EH (cell line): ENCODE measurements at places on chromosomes 2 and 18.

- no peak for DNase-seq
These were observed 21.6 kb downstream of the TRPM8 start for GRCh38 chr2:233938676-233939370.

GRCh38 chr2:30385327-30385726, 61.7 kb upstream of the LCLAT1 start:
- peak; percentile 68 for DNase-seq

DNA sequence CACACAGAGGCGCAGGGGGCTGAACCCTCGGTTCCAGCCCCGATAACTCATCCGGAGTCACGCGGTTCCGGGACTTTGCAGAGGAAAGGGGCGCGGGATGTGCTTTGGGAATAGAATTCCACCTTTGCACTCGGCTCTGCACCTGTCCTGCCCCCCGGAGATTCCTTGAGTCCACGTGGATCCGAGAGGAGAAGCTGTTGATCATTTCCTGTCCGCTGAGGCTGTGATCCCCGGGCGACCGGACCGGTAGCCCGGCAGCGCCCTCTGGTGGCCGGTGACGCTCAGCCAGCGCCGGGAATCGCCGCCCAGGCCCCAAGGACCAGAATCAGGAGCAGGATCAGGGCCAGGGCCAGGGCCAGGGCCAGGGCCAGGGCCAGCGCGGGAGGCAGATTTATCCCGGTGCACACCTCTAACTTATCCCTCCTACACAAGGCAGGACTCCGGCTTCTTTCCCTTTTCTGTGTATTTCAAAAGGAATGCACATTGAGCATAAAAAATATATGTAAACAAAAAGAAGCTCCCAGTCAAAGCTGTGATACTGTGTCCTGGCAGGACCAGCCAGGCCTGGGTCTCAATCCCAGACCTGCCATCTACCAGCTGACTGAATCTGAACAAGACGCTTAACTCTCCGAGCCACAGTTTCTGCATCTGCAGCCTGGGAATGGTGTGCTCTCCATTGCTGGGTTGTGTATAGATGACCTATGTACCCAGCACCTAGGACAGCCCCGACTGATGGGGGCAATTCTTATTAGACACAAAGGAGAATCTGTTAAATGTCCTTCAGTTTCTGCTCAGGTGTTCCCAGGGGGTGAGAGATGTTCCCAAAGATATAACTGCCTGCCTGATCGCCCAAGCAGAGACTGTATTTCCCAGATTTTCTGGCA, 8.5 kb upstream of the SPATA3 start:
- peak; percentile 70 for DNase-seq

- DNase-seq, result peak; percentile 12
These were observed 202.5 kb downstream of the CCDC102B start for GRCh38 chr18:69000366-69000765.

DNA sequence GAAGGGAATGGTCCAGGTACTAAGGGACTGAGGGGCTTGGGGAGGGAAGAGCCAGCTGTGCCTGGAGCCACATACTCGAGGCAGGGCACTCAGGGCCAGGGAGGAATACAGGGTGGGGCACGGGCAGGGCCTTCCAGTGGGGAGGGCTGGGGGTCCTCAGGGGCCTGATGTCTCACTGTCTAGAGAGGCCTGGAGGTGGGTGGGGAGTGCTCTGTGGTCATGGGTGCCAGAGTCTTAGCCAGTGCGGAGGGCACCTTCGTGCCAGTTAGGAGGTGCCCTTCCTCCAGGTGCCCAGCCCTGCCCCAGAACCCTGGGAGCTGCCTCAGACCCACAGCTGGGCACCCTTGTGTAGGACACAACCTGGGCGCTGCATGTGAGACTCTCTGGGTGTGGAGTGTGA, 81.2 kb downstream of the SMAD7 start:
- no peak for DNase-seq

GRCh38 chr2:128538396-128538795, 219.7 kb upstream of the HS6ST1 start:
- peak; percentile 44 for DNase-seq

DNA sequence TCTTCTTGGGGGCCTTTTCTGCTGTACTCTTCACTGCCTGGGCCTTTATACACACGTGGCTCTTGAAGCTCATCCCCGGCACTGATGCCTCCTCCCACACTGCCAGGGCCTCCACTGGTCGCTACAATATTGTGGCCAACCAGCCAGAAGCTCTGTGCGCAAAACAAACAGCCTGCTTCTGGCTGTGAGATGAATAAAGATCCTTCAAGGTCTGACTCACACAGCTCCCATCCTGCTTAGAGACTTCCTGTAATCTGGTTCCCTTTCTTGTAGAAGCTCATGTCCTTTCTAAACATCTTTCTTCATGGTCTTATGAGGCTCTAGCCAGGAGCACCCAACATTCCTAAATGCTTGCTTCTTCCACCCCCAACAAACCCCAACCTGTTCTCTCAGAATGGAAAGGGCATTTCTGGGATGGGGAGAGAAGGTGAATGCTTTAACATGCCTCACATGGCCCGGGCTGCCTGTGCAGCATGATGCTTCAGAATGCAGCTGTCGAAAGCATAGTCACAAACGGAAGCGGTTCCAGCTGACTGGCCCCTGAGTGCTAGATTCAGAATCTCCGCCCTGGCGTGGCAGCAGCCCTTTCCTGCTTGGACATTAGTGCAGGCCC, 24.6 kb downstream of the NRP2 start:
- peak; percentile 93 for DNase-seq

DNA sequence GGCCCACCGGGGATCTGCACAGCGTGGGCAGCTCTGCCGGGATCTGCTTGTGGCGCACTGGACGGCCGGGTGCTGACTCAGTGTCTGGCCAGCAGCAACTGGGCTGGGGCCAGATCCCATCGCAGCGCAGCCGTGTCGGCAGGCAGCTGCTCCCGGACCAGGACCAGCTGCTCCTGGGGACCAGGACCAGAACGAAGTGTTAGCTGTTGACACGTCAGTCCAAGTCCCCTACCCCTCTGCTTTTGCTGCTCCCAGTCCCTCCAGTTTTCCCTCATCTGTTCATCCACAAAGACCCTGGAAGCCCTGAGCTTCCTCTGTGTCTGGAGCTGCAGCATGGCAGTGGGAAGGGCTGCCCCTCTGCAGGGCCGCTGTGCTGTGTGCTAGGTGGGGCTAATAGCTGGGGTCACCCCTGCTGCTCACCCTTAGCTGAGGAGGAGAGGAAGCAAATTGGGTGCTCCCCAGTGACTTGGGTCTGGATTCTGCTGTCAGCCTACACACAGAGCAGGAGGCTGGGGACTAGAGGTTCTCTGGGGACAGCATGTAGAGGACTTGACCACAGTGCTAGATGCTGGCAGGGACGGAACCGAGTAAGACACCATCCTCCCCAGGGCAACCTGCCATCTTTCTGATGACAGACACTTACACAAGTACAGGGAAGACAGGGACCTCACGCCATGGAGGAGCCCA, 16.9 kb upstream of the KIF1A start:
- DNase-seq, result peak; percentile 53

DNA sequence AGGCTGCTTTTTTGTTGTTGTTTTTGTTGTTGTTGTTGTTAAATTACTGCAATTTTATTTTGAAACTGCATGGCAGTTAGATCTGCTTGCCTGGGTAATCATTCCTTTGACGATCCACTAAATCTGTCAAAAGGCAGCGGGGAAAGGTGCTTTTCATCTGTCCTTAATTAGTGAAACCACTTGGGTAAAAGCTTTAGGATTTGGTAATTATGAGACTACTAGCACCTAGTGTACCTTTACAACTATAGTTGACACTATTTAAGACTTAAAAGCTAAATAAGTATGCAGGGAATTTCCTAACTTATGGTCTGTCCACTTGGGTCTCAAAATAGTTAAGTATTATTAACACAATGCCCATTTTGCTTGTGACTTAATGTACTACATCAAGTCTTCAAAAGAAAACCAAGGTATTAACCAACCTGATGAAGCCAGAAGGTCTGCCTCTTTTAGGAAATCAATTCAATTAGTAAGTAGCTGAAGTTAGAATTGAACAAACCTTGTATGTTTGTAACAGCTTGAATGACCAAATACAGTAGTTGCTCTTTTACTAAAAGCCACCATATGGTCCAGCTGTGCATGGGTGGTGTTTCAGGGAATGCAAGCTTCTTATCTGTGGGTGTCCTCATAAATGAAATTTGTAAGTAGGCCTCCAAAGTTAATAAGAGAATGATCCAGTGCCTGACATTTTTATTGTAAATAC, 44.8 kb downstream of the NAB1 start:
- DNase-seq, result no peak

- no peak for DNase-seq
These were observed 125.9 kb upstream of the CYRIA start for GRCh38 chr2:16791496-16791895.

GRCh38 chr2:133949595-133949994, 304.3 kb upstream of the MGAT5 start:
- no peak for DNase-seq

DNA sequence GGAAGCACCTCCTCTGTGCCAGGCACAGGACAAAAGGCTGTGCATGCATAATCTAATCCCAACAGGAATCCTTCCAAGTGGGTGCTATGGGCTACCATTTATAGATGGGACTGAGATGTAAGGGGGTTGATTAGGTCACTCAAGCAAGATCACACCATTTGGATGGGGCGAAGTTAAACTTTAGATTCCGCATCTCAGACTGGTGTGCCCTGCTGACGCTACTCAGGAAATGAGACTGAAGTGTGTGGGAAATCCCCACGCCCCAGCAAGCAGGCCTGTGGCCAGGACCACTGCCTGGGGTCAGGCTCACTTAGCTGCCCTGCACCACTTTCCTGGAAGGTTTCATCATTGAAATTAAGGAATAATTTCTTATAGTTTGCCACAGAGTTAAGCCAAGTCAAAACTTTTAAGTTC, 70.5 kb upstream of the PPP1CB start:
- DNase-seq, result peak; percentile 54

DNA sequence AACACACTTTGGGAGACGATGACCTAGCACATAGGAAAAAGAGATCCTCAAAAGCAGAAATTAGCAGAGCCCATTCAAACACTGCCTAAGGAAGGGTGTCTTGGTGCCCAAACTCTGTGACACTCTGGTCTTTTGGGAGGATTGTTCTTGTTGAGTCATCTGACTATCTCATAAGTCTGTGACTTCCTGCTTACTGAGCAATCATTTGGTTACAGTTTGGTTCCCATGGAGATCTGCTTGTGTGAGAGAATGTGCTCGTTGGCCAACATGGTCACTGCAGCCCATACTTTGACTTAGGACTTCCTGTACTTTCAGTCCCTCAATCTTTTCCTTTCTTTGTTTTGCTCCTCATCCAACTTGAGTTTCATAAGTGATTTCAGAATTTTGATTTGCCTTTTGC, 602.9 kb downstream of the NYAP2 start:
- peak; percentile 93 for DNase-seq

- no peak for DNase-seq
These were observed 149.6 kb downstream of the TMEM18 start for GRCh38 chr2:527581-527980.

- DNase-seq, result no peak
These were observed 27.8 kb downstream of the GALNT14 start for GRCh38 chr2:31110431-31110830.

DNA sequence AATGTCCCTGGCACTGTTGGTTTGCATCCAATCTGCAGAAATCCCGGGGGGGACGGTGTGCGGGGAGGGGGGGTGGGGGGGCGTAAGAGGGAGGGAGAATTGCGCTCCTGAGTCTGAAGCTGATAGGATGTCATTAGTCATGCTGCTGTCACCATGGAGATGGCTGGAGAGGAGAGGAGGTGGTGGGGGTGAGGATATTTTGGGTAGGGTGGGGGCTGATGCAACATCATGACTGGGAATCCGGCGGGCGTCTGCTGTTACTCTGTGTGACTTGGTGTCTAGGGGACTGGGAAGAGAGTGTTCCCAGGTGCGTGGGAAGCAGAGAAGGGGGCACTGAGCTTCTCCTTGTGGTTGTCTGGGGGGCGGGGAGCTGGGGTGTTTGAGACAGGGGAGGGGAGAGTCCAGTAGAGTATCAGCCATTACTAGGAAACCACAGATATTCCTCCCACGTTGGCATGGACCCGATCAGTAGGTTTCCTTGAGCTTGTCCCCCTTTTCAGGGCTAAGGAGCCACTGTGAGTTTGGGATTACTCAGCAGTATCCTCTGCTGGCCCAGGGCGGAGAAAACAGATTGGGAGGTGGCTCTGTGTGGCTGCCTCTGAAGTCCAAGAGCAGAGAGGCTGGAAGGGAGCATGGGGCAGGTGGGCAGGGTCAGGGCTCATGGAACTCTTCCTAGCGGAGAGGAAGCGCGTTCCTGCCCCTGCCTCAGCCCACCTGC, 18.9 kb downstream of the TET3 start:
- peak; percentile 90 for DNase-seq

DNA sequence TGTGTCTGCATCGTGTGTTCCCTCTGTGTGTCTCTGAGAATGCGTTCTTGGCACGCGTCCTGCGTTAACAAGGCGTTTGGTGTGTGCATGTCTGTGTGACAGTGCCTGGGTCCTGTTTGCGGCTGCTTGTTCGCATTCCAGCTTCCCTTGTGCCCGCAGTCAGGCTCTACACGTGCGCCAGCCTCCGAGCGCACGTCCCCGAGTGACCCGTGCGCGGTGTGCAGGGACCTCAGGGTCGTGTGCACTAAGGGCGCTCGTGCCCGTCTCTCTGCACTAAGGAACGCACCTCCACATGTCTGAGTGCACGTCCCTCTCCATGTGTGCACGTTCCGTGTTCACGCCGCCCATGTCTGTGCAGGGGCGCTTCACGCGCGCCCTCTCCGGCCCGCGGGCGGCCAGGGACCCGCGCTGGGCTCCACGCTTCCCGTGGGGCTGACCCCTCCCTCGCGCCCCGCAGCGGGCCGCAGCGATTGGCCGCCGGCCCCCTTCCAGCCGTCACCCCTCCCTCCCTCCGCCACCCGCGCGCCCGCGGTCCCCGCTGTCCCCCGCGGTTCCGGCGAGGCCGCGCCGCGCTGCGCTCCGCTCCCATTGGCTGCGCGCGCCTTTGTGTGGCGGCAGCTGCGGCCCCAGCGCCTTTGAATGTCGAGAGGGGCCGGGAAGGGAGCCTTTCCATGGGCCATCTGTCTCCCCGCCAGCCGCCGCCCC, 229.4 kb downstream of the HAUS1 start:
- peak; percentile 7 for DNase-seq

- DNase-seq, result peak; percentile 87
These were observed 1.1 kb downstream of the EFHD1 start for GRCh38 chr2:232634206-232635150.

DNA sequence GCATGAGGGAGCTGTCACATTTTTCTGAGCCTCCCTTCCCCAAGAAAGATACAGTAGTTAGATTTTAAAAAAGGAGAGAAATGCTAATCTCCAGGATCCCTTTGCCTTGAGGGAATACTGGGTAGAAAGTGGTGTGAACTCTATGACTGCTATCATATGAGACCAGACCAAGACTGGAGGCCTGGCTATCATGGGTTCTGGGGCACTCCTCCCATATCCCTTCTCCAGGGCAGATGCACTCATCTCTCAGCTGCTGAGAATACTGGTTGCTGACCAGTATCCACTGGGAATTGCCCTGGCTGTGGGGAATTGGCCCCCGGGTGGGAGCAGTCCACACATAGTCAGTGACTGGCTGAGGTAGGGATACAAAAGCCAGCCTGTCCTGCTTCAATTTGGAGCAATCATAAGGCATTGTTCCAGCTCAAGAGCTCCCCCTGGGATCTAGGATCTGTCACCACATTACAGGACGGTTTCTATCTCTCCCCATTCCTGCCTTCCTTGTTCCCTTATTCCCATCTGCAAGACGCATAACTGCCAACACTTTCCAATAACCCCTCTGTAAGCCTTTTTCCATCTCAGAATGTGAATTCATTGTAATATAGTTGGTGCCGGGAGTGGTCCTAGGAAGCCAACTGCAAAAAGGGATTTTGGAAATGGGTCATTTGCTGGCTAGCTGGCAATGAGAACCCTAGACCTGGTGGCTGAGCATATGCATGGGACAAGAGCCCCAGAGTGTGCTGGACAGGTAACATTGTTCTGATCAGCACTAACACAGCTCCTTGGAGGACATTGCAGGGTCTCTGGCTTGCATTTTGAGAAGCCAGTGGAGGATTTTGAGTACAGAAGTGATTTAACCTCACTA, 35.4 kb upstream of the REEP1 start:
- DNase-seq, result peak; percentile 59
